ENCODE measurements at places on chromosomes 12 and 14. TPM values are rescaled to one million over a fixed set of nuclear protein-coding genes. Genes with fewer than 3 reads are reported as not detected.

AMN gene
- 0.98 TPM for polyA plus RNA-seq

KLRB1 gene
- polyA plus RNA-seq = 3.0 TPM

LAG3 gene
- polyA plus RNA-seq = 1.6 TPM

HECTD4 gene
- polyA plus RNA-seq = 68.0 TPM

STAC3 gene
- polyA plus RNA-seq = 5.1 TPM

TMEM52B gene
- 0.77 TPM for polyA plus RNA-seq

SIX6 gene
- not detected for polyA plus RNA-seq

TEP1 gene
- 19.0 TPM for polyA plus RNA-seq

NRXN3 gene
- polyA plus RNA-seq = 1.4 TPM

KRT79 gene
- not detected for polyA plus RNA-seq

DCN gene
- polyA plus RNA-seq = 1,543 TPM

GPRC5D gene
- polyA plus RNA-seq = 0.78 TPM

TCTN1 gene
- polyA plus RNA-seq = 70.9 TPM

TEDC1 gene
- 6.4 TPM for polyA plus RNA-seq

SLC25A21 gene
- 1.4 TPM for polyA plus RNA-seq

POTEG gene
- not detected for polyA plus RNA-seq

SDSL gene
- polyA plus RNA-seq = 4.2 TPM

TAS2R43 gene
- 0.38 TPM for polyA plus RNA-seq

RND1 gene
- polyA plus RNA-seq = 1.9 TPM

SPX gene
- 12.1 TPM for polyA plus RNA-seq

TEX52 gene
- polyA plus RNA-seq = 1.9 TPM

OTOGL gene
- 0.55 TPM for polyA plus RNA-seq

DIO3 gene
- 0.34 TPM for polyA plus RNA-seq

GPR68 gene
- polyA plus RNA-seq = 3.1 TPM

CCDC92 gene
- 47.8 TPM for polyA plus RNA-seq

SLC38A6 gene
- 29.3 TPM for polyA plus RNA-seq

MYF6 gene
- polyA plus RNA-seq = 0.44 TPM

TMEM121 gene
- polyA plus RNA-seq = 5.4 TPM

TAS2R20 gene
- polyA plus RNA-seq = 2.3 TPM

IL31 gene
- polyA plus RNA-seq = not detected

SLCO1B3 gene
- not detected for polyA plus RNA-seq

MYO1H gene
- polyA plus RNA-seq = 0.32 TPM

PPP4R3A gene
- 118 TPM for polyA plus RNA-seq

AQP6 gene
- 0.30 TPM for polyA plus RNA-seq

KRT83 gene
- not detected for polyA plus RNA-seq

ITGA7 gene
- polyA plus RNA-seq = 31.5 TPM

RAD51AP1 gene
- 36.5 TPM for polyA plus RNA-seq

C12orf42 gene
- polyA plus RNA-seq = not detected

All from left lung (tissue), 14 donors.